Endodermal cell (in vitro differentiated cells): ENCODE measurements at places on chromosomes 1 and 21.

DNA sequence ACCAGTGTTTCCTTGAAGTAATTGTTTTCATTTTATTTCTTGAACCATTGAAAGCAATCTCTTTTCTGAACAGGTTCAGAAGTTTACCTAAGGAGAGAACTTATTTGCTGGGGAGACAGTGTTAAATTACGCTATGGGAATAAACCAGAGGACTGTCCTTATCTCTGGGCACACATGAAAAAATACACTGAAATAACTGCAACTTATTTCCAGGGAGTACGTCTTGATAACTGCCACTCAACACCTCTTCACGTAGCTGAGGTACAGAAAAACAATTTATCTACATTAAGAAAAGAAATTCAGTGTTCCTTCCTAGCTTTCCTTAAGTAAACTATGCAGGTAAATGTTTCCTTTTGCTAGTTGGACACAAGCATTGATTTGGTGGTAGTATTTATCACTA is 27.4 kb downstream of the AGL start:
- DNase-seq: no peak

DNA sequence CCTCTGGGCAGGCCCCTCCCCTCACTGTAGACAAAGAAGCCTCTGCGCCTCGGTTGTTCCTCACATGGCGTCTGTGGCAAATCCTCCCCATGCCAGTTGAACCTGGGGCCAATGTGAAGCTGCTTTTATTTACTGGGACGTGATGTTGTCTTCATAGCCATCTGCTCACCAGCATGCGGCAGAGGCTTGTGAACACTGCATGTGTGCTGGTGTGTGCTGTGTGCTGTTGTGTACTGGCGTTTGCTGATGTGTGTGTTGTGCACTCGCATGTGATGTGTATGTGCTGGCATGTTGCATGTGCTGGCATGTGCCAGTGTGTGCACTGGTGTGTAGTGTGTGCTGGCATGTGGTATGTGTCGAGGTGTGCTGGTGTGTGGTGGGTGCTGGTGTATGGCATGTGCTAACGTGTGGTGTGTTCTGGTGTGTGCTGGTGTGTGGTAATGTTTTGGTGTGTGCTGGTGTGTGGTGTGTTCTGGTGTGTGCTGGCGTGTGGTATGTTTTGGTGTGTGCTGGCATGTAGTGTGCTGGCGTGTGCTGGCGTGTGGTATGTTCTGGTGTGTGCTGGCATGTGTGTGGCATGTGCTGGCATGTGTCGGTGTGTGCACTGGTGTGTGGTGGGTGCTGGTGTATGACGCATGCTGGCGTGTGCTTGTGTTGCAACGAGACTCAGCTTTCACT is 37.2 kb upstream of the TRAPPC10 start:
- no peak for DNase-seq

- no peak for DNase-seq
These were observed 25.6 kb downstream of the ZYG11B start for GRCh38 chr1:52751589-52752483.

DNA sequence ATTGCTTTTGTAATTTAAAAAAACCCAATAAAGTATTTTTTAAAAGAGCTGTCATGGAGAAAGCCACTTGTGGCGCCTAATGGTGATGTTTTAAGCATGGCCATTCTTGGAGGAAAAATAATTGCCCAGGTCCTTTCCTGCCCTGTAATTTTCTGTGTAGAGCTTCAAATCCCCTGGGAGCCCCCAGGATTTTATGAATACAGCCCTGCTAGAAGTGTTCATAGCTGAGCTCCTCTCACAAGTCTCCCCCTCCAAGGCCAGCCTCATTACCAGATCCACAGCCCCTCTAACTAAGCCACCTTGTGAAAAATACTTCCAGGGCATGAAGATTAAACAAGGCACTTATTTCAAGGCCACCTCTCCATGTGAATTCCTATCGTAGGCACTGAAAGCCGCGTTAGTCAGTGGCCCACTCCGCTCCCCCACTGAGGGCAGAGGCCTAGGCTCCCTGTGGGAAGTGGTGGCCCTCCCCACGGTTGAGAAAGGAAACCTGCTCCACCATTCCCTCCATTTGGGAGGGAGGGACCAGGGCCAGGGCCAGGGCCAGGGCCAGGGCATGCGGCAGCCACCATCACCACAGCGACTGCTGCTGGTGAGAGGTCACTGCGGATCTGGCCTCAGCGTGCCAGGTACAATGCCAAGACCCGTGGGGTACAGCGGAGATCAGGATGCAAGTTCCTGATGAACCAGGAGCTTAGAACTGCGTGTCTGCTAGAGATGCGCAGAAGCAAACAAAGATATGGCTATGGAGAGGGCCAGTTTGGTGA is 83.1 kb downstream of the KCNN3 start:
- no peak for DNase-seq

DNA sequence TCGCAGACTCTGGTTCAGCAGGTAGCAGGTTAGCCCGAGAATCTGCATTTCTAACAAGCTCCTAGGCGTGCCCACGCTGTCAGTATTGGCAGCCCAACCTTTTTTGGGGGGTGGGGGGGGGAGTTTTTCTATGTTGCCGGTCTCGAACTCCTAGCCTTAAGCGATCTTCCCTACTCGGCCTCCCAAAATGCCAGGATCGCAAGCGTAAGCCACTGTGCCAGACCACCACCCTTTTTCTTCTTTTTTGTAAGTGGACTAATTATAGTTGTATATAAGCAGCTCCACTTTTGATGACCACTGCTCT is 480 bp upstream of the MIS18A start:
- DNase-seq: no peak

- DNase-seq: no peak
These were observed 1.0 kb downstream of the NTMT2 start for GRCh38 chr1:170146720-170147263.

- peak; percentile 51 for DNase-seq
These were observed 51.8 kb upstream of the ZSWIM5 start for GRCh38 chr1:45258059-45258650.
